ENCODE measurements at places on chromosomes 11 and 22.
A peak's percentile ranks its signal among the peaks of the same experiment; 100 is the strongest.

DNA sequence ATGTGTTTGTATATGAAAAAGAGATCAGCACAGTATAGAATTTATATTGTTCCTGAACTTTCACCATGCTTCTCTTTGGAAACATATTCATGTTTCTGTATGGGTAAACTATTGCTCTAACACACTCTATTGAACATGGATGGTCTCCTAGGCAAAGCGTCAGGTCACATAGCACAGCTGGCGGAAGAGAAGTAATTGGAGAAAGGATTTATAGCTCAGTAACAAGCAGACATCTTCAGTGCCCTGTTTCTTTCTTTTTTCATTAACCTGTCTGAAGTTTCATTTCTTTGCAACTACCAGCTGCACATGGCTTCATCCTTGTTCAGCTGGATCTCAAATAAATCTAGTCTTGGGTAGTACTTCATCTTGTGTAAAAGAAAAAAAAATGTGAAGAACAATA lies 84.4 kb upstream of the TRPC6 start:
- DNase-seq: no peak

GRCh38 chr22:32561163-32561562 lies 86.6 kb downstream of the FBXO7 start:
- no peak for DNase-seq

GRCh38 chr11:2508793-2509192 lies 64.0 kb downstream of the KCNQ1 start:
- DNase-seq: no peak

- DNase-seq: peak; percentile 29
Observed at GRCh38 chr11:66476841-66477251, 3.4 kb upstream of the DPP3 start.

- DNase-seq: peak; percentile 88
Observed at GRCh38 chr11:2912498-2912897, 16.7 kb downstream of the PHLDA2 start.

DNA sequence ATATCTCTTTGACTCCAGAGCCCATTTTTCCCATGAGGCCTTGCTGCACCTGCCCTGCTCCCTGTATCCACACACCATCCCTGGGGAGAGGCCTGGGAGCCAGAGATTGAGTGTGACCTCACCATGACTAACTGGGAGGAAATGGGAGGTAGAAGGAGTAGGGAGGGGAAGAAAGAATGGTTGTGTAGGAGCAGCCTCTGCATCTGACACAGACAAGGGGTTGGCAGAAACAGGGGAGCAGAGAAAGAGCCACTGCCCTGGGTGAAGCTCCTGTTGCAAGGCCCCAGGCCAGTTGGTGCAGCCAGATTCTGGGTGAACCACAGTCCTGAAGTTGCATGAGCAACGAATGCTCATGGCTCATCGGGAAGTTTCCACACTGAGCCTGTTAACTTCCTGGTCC lies 32.4 kb downstream of the POU2F3 start:
- DNase-seq: peak; percentile 83

DNA sequence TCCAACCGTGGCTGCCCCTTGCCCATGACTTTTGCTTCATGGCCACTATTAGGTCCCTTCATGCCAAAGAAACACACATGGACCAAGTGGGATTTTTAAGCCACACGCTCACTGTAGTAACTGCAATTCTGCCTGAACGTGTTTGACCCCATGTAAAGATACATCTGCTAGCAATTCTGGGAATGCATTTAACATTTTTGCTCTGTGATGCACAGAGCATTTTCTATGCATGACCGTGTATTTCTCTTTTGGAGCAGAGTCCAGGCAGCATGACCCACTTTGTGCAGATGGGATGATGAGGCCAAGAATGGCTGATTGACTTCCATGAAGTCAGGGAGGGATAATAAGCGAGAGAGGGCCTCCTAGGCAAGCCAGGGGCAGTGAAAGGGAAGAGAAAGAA lies 108.5 kb downstream of the TP53I11 start:
- DNase-seq: peak; percentile 86

GRCh38 chr22:20000246-20001081 lies 16.2 kb downstream of the ARVCF start:
- no peak for DNase-seq
